ENCODE measurements at places on chromosomes 11 and 22.

- no peak for DNase-seq
These were observed 4.7 kb downstream of the STX3 start for GRCh38 chr11:59759900-59760299.

DNA sequence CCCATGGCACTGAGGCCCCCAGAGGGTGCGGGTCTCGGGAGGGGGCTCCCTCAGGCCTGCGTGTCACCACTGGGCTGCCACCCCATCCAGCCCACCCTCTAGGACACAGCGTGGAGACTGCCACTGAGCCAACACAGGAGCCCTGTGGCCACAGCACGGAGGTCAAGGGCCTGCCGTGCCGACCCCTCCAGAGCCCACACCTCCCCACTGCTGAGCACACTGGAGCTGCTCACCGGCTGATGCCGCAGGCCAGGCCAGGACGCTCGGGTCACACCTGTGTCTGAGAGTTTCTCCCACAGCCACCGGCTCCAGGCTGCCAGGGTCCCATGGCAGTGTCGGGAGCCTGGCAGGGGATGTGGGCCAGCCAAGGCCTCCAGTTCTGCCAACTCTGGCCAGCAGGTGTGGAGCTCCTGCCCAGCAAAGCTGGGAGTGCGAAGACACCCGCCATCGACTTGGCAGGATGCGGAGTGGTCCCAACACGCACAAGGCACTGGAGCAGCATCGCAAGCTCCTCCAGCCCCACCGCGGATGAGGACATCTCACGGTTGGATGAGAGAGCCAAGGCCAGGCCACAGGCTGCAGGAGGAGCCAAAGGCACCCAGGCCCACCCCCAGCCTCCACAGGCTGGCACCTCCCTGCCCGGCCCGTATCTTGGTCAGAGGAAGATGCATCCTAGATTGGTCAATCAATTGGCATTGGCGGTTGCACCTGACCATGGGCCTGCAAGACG, 187.1 kb downstream of the BRD1 start:
- DNase-seq: no peak

DNA sequence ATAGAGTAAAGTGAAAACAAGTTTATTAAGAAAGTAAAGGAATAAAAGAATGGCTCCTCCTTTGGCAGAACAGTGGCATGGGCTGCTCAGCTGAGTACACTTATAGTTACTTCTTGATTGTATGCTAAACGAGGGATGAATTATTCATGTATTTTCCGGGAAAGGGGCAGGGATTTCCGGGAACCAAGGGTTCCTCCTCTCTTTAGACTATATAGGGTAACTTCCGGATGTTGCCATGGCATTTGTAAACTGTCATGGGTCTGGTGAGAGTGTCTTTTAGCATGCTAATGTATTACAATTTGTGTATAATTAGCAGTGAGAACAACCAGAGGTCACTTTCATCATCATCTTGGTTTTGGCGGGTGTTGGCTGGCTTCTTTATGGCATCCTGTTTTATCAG, 23.5 kb upstream of the SPTY2D1 start:
- no peak for DNase-seq

DNA sequence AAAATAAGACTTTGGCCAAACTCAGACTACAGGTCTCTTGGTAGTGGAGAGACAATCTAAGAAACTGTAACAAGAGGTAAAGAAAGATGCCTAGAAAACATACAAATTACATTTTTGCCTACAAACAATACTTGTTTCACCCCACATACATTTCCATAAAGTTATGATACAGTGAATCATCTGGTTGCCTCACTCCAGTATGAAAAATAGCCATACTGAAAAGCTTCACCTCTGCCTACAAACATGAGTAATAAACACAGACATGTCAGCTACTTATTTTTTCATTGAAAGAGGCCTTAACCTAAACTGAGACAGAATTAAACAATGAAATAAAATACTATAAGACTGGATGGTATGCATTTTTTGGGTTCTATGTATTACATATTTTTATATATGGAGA, 1463.0 kb downstream of the FAM181B start:
- DNase-seq: no peak

GRCh38 chr11:68315171-68315920, 3.0 kb downstream of the LRP5 start:
- DNase-seq: no peak

- no peak for DNase-seq
These were observed 4.7 kb downstream of the DGCR8 start for GRCh38 chr22:20084547-20085413.

- DNase-seq: no peak
These were observed 8.8 kb upstream of the MED17 start for GRCh38 chr11:93775289-93775688.

All from activated CD8-positive, alpha-beta memory T cell treated with anti-CD3 and anti-CD28 coated beads for 48 hours (primary cell).